Body of pancreas (tissue), 4 donors: ENCODE measurements at places on chromosomes 16 and 17. TPM values are rescaled to one million over a fixed set of nuclear protein-coding genes. Genes with fewer than 3 reads are reported as not detected.

Gene ZNF668
- 2.9 TPM for total RNA-seq

Gene SBK1
- 1.3 TPM for total RNA-seq

- H3K36me3 ChIP-seq, result no peaks in the 10 kb centered on the region
- H3K27ac ChIP-seq, result no peak overlapping the region
- H3K27me3 ChIP-seq, result no peaks in the 10 kb centered on the region
- DNase-seq, result no peak
These were observed 7.3 kb downstream of the SLC5A10 start for GRCh38 chr17:18959071-18959844.

DNA sequence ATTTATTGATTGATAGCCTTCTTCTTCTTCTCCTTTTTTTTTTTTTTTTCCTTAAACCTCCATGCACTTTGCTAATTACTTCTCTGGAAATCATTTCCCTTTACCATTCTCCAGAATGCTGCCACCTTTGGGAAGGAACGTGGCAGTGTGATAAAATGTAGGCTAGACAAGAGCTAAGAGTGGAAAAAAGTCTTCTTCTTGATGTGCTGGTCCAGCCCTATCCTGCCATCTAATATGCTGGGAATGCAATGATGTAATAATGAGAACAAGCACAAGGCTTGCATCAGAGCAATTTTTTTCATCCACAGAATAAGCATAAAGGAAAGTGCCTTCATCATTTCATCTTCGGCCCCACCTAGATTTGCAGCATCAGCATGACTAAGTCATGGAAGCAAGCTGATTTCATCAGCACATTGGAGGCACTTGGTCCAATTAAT is 128.7 kb upstream of the ZFHX3 start:
- H3K4me1 ChIP-seq, result peaks cover 24% of the 10 kb centered on the region
- DNase-seq, result no peak
- no peak overlapping the region for H3K4me3 ChIP-seq
- H3K27me3 ChIP-seq, result no peaks in the 10 kb centered on the region
- H3K36me3 ChIP-seq, result no peaks in the 10 kb centered on the region
- no peak overlapping the region for H3K27ac ChIP-seq

DNA sequence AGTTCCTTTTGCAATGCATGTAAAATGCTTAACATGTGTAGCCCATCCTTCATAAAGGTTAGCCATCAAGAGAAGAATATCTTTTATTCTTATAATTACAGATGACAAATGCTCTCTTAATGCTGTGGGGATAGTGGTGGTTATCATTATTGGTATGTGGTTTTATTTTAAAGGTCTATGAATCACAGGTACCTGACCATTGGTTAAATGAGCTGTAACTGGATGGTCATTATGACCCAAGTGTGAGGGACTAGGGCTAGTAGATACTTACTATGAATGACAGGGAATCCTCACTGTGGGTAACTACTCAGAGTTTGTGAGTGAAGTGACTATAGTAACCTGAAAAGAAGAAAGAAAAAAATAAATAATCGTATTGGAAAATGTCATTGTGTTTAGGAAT is 78.8 kb downstream of the CDRT15 start:
- no peak for DNase-seq
- H3K27ac ChIP-seq, result no peak overlapping the region
- H3K36me3 ChIP-seq, result no peaks in the 10 kb centered on the region
